H9 (cell line): ENCODE measurements at places on chromosomes 16 and 17. TPM values are rescaled to one million over a fixed set of nuclear protein-coding genes. Genes with fewer than 3 reads are reported as not detected.

The ACSM3 gene
- total RNA-seq, result 3.1 and 4.0 TPM in 2 replicates

The MLST8 gene
- 74.5 and 75.9 TPM in 2 replicates for total RNA-seq

The WSB1 gene
- total RNA-seq, result 173 and 187 TPM in 2 replicates

The WNT3 gene
- 22.4 and 22.7 TPM in 2 replicates for total RNA-seq

GRCh38 chr17:47692895-47693730 is 848 bp upstream of the TBKBP1 start:
- H3K27ac ChIP-seq, result no peak overlapping the region
- H3K27me3 ChIP-seq, result no peaks in the 10 kb centered on the region
- H3K4me3 ChIP-seq, result peak overlapping the region; percentile 87
- peak; percentile 60 for DNase-seq
- H3K36me3 ChIP-seq, result peaks cover 8% of the 10 kb centered on the region

DNA sequence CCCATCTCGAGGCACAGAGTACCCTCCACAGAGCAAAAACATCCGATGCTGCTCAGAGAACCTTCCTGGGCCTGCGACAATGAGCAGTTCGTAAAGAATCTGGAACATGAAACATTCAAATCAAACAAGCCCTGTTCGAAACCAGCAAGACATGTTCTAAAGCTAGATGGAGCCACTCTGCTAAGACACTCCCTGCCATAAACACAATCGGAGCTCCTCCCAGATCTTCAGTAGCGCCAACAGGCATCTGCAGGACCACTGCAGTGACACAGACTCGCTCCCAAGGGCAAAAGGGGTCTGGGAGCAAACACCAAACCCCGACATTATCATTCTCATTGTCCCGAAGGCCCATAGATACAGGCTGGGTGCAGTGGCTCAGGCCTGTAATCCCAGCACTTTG is 108.7 kb downstream of the ZFHX3 start:
- no peak overlapping the region for H3K27ac ChIP-seq
- H3K4me3 ChIP-seq, result no peak overlapping the region
- H3K4me1 ChIP-seq, result peaks cover 2% of the 10 kb centered on the region; the same call in 1 of the 2 replicates
- H3K27me3 ChIP-seq, result no peaks in the 10 kb centered on the region

DNA sequence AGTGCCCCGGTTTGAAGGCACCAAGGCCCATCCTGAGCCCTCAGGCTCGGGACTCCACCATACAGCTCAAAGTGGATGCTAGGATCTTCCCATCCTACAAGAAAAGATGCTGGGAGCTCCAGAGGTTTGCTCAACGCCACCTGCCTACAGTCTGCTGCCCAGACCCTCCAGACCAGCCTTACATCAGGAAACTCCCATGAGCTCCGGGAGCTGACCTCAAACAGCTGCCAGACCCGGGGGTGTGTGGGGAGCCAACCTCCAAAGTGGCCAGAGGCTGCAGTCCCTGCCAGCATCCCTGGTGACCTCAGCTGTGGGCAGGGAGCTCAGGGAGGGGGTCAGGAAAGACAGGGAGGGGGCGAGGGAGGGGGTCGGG is 43.8 kb downstream of the C16orf82 start:
- H3K4me1 ChIP-seq, result no peaks in the 10 kb centered on the region
- H3K27me3 ChIP-seq, result no peaks in the 10 kb centered on the region
- DNase-seq, result no peak

DNA sequence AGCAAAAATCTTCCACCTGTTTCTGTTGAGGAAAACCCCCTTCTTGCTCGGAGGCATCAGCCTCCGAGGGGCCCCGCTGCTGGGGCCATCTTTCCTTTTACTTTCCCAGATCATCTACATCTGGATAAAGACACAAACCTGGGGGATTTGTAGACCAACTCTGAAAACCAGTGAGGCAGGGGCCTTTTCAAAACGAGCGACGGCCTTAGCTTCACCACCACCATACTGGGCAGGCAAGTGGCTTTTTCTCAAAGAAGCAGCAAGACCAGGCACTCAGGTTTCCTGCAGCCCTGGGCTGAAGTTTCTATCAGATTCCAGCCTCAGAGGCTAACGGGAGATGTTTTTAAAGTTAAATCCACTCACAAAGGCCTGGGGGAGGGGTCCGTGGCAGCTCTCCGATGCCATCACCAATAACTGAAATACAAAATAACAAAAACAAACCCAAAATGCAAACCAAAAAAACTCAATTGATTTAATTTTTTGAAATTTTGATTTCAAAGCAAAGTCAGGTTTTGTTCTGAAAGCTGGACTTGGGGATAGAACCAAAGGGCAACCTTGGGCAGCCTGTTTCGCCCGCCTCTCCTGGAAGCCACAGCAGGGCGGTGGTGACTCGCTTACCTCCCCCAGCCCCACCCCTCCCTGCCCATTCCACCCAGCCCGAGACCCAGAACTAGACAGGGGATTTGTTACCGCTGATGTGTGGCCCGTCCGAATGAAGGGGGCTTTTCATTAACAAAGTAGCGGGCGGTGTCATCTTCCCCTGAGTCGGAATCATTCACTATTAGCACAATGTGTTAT is 55.8 kb downstream of the SALL1 start:
- H3K27me3 ChIP-seq, result no peaks in the 10 kb centered on the region
- H3K4me1 ChIP-seq, result no peaks in the 10 kb centered on the region
- H3K4me3 ChIP-seq, result no peak overlapping the region
- no peak overlapping the region for H3K27ac ChIP-seq

DNA sequence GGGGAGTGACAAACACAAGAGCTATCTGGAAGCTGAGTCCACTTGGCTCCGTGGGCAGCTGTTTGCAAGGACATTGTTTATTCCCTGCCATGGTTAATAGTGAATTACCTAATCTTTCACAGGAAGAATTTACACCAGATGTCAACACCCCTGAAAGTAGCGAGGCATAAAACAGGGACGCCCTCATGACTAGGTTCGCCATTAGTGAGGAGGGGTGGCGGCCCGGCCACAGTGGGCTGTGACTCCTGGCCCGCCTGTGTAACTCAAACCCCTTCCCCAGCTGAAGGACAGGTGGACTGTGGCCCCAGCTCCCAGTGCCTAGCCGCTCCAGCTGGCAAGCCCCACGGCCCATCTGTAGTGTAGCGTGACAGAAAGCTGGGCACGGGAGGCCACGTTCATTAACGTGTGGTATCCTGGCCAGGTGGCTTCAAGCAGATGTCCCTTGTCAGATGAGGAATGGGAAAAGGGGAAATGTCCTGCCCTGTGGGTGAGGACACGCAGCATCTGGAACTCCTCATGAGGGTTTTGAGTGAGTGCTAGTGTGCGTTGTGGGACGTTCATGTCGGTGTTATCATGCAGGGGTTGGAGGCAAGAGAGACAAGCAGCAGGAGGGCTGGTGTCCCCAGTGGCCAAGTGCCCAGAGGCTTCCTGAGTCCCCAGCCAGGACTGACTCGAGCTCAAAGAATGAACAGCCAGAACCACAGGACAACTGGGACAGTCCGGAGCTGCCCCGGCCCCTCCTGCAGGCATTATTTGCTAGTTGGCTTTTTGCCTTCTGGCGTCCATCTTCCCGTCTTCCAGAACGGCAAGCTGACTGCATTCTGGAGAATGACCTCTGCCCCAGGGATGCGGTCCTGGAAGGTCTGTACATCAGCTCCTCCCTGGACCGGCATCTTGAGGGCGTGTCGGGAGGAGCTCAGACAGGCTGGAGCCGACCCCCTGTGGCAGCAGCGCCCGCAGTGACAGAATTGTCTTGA is 19.2 kb downstream of the KDM8 start:
- no peak overlapping the region for H3K27ac ChIP-seq
- 0 out of 2 replicates have a peak, but pooled peaks cover under 1% of the 10 kb centered on the region for H3K4me1 ChIP-seq
- no peak for DNase-seq
- no peak overlapping the region for H3K4me3 ChIP-seq

DNA sequence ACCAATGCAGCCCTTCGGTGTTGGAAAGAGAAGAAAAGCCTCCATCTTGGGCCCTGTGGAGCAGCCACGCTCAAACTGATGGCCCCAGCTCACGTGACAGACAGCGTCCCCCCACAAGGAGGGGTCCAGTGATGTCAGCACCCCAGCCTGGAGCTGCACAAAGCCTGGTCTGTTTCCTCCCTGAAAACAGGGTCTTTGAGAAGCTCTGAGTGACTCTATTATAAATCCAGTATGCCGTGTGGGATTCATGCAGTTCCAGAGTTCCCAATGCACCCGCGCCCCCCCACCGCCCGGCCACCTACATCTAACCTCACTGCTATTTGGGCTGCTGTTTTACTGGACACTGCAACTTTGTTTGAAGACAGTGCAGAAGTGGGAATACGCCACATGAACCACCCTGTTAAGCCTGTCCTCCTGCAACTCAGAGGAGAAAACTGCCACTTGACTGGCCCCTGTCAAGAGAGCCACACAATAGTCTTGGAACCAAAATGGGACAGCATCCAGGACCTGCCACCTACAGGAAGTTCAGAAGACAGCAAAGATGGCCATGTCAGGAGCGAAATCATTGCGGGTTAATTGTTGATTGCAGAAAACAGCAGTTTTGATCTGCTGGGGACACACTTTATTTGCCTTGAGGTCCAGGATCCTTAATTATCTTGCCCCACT is 33.1 kb downstream of the PMP22 start:
- H3K27ac ChIP-seq, result no peak overlapping the region
- H3K36me3 ChIP-seq, result no peaks in the 10 kb centered on the region
- H3K27me3 ChIP-seq, result no peaks in the 10 kb centered on the region
- H3K4me1 ChIP-seq, result peaks cover 4% of the 10 kb centered on the region; the same call in 1 of the 2 replicates
- DNase-seq, result no peak

- H3K27me3 ChIP-seq, result no peaks in the 10 kb centered on the region
- no peak overlapping the region for H3K27ac ChIP-seq
- peak; percentile 31 for DNase-seq
- no peaks in the 10 kb centered on the region for H3K4me1 ChIP-seq
Measured at GRCh38 chr17:16911141-16911937, 60.6 kb downstream of the TNFRSF13B start.

- no peaks in the 10 kb centered on the region for H3K27me3 ChIP-seq
- DNase-seq, result no peak
- no peaks in the 10 kb centered on the region for H3K4me1 ChIP-seq
- H3K27ac ChIP-seq, result no peak overlapping the region
- H3K36me3 ChIP-seq, result no peaks in the 10 kb centered on the region
Measured at GRCh38 chr16:66502020-66502913, 47.7 kb downstream of the TK2 start.

DNA sequence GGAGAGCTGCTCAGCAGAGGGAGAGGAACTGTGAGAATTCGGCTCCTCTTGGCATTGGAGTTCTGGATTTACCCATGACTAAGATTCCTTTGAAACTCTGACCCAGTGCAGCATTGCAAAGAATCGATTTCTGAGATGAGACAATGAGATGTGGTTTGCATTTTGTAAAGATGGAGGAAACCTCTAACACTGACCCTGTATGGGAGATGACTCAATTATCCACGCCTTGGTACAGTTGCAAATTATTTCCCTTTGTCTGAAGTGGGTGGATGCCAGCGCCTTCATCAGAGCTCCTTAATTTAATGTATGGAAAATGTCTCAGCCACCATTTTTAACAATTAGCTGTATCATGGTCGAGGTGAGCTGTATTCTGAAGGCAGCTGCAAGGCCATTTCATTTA is 53.4 kb downstream of the NUP93 start:
- H3K36me3 ChIP-seq, result no peaks in the 10 kb centered on the region
- no peak for DNase-seq
- H3K4me3 ChIP-seq, result no peak overlapping the region
- no peaks in the 10 kb centered on the region for H3K27me3 ChIP-seq
- H3K4me1 ChIP-seq, result peaks cover 29% of the 10 kb centered on the region
- no peak overlapping the region for H3K27ac ChIP-seq

- H3K36me3 ChIP-seq, result peaks cover 13% of the 10 kb centered on the region
- H3K4me3 ChIP-seq, result no peak overlapping the region
- no peak overlapping the region for H3K27ac ChIP-seq
- peaks cover 4% of the 10 kb centered on the region; the same call in 1 of the 2 replicates for H3K4me1 ChIP-seq
Measured at GRCh38 chr16:57760357-57761160, 25.0 kb downstream of the KATNB1 start.

DNA sequence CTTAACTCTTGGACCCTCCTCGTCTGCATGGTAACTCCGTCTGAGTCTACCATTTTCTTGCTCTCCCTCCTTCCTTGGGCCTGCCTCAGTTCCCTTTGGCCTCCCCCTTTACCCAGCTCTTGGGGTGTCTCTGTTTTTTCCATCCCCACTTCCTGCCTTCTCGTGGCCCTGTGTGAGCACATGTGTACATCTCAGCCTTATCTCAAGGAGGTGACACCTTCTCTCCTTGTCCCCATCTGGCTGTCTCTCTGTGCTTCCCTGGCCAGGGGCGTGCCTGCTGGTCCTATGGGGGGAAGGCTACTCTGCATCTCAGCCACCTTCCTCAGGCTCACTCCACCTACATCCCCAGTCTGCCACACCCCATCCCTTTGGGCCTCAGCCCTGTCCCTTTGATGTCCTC is 6.6 kb downstream of the CTF1 start:
- H3K4me3 ChIP-seq, result peak overlapping the region; percentile 76
- DNase-seq, result no peak
- H3K4me1 ChIP-seq, result no peaks in the 10 kb centered on the region; the same call in 1 of the 2 replicates
- no peaks in the 10 kb centered on the region for H3K27me3 ChIP-seq

DNA sequence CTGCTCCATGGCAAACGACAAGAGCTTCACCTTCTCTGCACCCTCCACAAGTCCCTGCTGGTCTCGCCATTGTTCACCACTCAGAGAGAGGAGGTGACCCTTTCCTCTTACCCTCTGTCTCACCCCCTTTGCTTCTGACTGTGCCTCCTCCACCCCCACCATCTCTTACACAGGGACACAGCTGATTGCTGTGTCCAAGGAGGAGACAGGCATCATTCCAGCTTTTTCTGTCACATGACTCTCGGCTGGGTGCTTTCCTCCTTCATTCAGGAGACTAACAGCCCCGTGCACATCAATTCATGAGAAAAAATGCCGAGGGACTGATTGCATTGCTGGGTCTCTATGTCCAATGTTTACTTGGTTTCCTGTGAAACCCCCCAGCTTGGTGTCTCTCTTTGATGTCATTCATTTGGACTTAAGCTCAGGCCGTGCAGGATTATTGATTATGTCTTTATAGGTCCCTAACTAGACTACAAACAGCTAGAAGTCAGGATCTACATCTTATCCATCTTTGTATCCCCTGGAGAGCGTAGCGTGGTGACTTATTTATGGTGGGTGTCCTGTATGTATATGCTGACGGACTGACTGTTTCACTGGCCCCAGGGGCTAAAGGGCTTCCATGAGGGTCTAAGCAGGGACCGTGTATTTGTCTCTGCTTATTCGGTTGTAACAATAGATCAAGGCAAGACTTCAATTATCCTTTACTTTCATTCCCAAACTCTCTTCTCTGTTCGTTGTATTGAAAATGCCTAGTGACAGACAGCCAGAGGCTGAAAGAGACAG is 82.2 kb upstream of the CDH13 start:
- H3K27ac ChIP-seq, result no peak overlapping the region
- peaks cover under 1% of the 10 kb centered on the region; the same call in 1 of the 2 replicates for H3K4me1 ChIP-seq
- no peak for DNase-seq
- no peaks in the 10 kb centered on the region for H3K27me3 ChIP-seq
